ENCODE measurements at places on chromosomes 1 and 21.

- no peak for DNase-seq
These were observed 45.3 kb upstream of the SAMSN1 start for GRCh38 chr21:14591377-14591776.

- DNase-seq, result no peak
These were observed 17.0 kb upstream of the TCEA3 start for GRCh38 chr1:23441446-23442148.

- DNase-seq, result no peak
These were observed 9.7 kb downstream of the ZMPSTE24 start for GRCh38 chr1:40267767-40268187.

DNA sequence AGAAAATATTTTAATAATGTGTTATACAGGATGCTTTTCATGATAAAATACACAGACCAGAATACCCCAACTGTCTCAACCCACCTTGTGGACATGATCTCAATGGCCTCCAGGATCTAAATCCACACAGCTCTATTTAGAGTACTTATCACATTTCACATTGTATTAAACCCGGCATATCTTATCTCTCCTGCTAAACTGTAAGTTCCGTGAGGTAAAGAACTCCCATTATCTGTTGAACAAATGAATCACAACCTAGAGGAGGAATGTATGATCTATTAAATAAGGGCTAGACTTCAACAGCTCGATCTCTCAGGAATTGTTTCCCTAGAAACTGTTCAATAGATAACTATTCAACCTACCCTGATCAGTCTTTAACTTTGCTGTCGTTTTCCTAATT, 6.9 kb downstream of the ETV3 start:
- no peak for DNase-seq

DNA sequence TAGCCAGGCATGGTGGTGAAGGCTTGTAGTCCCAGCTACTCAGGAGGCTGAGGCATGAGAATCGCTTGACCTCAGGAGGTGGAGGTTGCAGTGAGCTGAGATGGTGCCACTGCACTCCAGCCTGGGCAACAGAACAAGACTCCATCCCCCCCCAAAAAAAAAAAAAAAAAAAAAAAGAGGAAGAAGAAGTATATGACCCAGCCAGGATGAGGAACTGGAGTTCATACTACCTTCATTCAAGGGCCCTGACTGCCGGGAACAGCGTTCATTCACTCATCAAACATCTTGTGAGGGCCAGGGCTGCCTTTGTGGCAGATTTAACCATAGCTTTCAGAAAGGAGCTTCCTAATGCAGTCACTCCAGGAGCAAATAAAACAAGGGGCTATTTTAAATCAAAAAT, 127.6 kb downstream of the MRPS6 start:
- DNase-seq, result no peak

DNA sequence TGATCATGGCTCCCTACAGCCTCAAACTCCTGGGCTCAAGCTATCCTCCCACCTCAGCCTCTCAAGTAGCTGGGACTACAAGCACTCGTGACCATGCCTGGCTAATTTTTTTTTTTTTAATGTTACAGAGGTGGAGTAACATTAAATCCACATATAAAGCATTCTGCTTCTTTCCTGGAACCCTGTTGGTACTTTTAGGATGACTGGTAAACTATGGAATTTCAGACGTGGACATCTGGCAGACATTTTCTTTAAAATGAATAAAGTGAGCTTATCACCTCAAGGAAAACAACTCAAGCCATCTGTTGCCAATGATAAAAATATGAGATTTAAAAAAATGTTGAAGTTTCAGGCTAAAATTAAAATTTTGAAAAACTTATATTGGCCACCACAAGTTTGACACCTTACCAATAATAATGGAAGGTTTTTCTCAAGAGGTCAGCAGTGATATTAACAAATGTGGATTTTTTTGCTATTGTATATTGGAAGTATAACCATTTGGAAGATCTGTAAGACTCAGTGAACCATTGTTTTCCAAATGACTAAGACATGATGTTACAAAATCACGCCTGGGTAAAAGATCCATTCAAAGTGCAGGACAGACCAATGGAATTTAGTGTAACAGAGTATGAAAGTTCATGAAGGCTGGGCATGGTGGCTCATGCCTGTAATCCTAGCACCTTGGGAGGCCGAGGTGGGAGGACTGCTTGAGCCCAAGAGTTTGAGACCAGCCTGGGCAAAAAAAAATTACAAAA, 52.7 kb upstream of the EIF4G3 start:
- DNase-seq, result no peak

- no peak for DNase-seq
These were observed 19.9 kb upstream of the PTCH2 start for GRCh38 chr1:44862829-44863401.

- no peak for DNase-seq
These were observed 75.7 kb upstream of the SPATA6 start for GRCh38 chr1:48547561-48548220.

- DNase-seq, result no peak
These were observed 21.3 kb downstream of the BACH1 start for GRCh38 chr21:29320031-29320430.

DNA sequence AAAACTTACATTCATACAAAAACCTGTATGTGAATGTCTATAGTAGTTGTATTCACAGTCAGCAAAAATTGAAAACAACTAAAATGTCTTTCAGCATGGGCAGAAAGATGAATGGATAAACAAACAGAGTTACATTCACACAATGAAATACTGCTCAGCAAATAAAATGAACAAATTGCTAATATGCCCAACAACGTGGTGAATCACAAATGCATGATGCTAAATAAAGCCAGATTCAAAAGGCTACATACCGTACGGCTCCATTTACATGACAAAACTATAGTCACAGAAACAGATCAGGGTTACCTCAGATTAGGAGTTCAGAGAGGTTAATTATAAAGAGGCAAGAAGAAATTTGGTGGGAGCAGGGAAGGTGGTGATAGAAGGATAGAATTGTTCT, 100.7 kb upstream of the KCTD3 start:
- no peak for DNase-seq

- DNase-seq, result no peak
These were observed 96.7 kb upstream of the GNG4 start for GRCh38 chr1:235746245-235746644.

DNA sequence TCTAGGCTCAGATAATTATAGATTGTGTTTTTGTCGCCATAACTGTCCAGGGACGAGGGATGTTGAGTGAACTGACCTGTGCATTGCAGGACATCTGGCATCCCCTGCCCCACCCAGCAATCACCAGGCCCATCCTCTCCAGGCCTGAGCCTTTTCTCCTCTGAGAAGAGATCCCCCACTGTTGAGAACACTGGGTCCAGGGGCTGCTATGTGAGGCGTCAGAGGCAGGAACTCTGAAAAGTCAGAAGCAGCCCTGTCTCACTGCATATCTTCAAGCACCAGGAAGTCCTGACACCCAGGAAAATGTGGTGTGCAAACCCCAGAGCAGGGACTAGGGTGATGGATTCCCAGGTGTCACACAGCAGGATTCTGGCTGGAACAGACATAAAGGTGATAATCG, 17.1 kb upstream of the ACBD3 start:
- DNase-seq, result no peak

GRCh38 chr1:228350831-228351781, 55.5 kb downstream of the TRIM11 start:
- DNase-seq, result no peak

DNA sequence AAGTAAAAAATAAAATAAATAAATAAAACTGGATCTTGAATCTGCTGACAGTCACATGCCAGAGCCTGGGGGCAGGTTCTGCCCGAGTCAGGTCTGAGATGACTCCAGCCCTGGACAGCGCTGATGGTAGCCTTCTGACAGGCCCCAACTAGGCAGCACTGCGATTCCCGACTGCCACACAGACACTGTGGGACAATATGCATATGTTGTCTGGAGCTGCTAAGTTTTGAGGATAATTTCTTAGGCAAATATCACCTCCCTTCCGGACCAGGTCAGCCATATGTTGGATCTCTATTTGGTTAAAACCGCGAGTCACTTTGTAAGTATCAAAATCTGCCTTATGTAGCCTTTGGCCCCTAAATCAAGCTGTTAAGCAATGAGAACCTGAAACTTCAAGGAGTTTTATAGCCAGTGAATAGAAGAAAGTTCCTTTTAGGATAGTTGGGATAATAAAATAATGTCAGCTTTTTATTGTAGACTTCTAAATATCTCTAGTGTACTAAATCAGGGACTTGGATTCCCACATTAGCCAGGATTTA, 20.8 kb upstream of the TRIM17 start:
- no peak for DNase-seq

- no peak for DNase-seq
These were observed 77.0 kb upstream of the C1orf105 start for GRCh38 chr1:172343240-172344160.

DNA sequence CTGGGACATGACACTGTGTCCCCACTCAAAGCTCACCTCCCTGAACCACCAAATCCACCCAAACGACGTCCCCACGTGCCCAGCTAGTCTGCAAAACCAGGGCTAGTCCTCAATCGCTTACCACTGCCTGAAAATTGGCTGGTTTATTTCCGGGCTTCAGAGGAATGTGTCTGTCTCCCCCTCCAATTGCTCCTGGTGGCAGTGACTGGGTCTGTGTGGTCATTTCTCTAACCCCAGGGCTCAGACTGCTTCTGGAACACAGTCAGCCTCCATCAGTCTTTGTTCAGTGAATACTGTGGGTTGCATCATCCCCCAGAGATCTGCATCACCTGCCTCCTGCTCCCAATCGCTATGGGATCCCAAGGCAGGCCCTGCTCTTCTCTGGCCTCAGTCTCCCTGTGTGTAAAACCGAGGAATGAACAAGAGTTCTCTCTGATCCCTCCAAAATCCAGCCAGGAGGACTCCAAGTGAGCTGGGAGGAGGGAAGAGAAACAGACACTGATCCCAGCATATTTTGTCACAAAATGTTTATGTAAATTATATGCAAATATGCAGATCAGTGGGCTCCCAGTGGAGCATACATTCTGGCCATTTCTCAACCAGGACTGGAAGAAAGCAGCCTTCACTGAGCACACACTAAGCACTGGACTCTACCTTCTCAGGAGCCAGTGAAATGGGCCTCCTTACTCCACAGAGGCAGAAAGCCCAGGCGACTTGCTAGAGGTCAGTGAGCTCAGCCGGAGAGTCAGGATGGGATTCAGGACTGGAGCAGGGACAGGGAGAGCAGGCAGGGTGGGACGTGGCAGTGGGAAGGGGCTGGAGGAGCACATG, 20.9 kb downstream of the SDC3 start:
- DNase-seq, result no peak

- DNase-seq, result no peak
These were observed 26.3 kb upstream of the CD34 start for GRCh38 chr1:207937204-207937603.

DNA sequence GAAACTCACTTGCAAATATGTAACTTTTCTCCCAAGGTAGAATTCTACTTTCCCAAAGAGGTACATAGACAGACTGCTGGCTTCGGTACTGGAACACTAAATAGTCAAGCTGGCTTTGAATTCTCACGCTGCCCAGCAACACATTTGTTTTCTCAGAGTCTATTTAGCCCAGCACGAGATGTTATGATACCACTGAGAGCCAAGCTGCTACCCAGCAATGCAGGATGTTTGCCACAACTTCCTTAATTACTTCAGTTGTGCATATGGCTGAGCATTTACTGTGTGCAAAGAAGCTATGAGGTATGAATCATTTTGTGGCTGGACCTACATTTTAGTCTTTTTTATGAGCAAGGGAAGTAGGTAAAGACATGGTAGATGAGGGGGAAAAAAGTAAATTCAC, 793.2 kb downstream of the PLA2G4A start:
- DNase-seq, result no peak

- no peak for DNase-seq
These were observed 160.3 kb downstream of the TGFBR3 start for GRCh38 chr1:91725618-91725988.

DNA sequence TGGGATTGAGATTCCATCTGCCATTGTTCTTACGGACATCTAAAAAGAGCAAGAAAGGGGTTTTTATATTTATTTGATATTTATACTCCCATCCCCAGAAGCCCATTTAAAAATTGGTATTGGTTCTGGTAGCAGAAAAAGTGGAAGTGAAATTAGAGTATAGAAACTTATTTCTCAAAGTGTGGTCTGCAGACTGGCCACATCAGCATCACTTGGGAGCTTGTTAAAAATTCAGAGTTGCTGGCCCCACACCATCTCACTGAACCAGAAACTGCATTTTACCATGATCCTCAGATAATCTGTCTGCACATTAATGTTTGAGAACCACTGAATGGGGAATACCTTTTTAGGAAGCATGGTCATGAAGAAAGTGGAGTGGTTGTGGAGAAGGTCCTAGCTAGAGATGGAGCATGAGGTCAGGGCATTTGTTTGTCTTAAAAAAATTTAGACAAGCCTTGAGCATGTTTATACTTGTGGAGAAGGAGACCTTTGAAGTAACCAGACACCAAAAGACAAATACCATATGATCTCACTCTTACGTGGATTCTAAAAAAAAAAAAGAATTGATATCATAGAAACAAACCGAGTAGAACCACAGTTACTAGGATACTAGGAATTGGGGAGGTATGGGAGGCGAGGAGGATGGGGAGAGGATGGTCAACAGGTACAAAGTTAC, 116.3 kb downstream of the ST6GALNAC3 start:
- DNase-seq, result no peak

- DNase-seq, result no peak
These were observed 1.1 kb downstream of the DFFB start for GRCh38 chr1:3858231-3858981.

- DNase-seq, result no peak
These were observed 442.1 kb downstream of the PTBP2 start for GRCh38 chr1:97163591-97164275.

- no peak for DNase-seq
These were observed 292.8 kb upstream of the B3GALT2 start for GRCh38 chr1:193479187-193479586.

All from NCI-H748 treated with DMSO at 0.1 percent for 48 hours (cell line).